Progenitor cell of endocrine pancreas (in vitro differentiated cells): ENCODE measurements at places on chromosomes 13 and 19. TPM values are rescaled to one million over a fixed set of nuclear protein-coding genes. Genes with fewer than 3 reads are reported as not detected.

- no peaks in the 10 kb centered on the region for H3K27me3 ChIP-seq
- no peak for DNase-seq
- peaks cover 5% of the 10 kb centered on the region for H3K36me3 ChIP-seq
- no peaks in the 10 kb centered on the region for H3K4me1 ChIP-seq
- no peak overlapping the region for H3K27ac ChIP-seq
Observed at GRCh38 chr19:41588497-41589209, 12.7 kb downstream of the CEACAM21 start.

DNA sequence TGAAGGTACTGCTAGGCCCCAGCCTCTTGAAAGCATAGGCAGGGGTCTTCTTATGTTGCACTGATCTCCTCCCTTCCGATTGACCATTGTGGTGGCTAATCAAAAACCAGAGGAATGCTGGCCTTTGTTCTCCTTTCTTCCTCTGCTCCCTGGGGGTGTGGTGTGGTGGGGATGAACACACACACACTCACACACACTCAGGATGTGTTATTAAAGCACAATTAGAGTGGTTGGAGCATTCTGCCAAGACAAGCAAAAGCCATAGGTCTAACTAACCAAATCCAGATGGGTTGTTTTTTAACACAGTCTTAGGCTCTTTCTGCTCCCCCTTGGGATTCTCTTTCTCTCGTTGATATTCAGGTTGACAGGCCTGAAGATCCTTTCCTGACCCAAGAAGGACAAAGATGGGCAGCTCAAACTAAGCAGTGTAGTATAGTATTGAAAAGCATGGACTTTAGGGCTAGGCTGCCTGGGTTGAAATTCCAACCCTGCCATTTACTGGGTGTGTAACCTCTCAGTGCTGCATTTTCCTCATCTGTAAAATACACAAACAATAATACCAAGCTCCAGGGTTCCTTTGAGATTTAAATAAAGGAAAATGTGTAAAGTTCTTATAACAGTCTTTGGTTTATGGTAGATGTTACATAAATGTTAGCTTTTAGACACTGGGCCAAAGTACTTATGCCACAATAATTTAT, 25.5 kb upstream of the DGKH start:
- H3K27ac ChIP-seq, result no peak overlapping the region
- DNase-seq, result no peak
- no peak overlapping the region for H3K4me3 ChIP-seq
- no peaks in the 10 kb centered on the region for H3K27me3 ChIP-seq
- no peaks in the 10 kb centered on the region for H3K4me1 ChIP-seq

DNA sequence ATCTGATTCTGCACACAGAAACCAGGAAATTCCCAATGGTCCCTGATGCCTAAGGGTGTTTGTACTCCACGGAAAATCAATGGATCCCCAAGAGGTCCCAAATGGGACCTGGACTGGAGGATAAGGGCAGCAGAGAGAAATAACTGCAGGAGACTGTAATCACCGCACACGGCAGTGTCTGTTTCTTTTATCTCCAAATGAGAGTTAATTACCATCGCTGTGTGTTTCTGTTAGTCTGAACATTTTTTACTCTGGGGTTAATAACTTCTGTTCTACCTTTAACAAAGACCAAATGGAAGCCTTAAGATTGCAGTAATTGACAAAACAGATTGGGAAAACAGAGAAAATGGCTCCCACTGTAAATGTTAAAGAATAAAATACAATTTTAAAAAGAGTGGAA, 320.9 kb downstream of the DCLK1 start:
- peaks cover 7% of the 10 kb centered on the region for H3K27me3 ChIP-seq
- no peak for DNase-seq
- H3K4me3 ChIP-seq, result no peak overlapping the region
- peaks cover 6% of the 10 kb centered on the region for H3K4me1 ChIP-seq
- no peaks in the 10 kb centered on the region for H3K36me3 ChIP-seq
- no peak overlapping the region for H3K27ac ChIP-seq

DNA sequence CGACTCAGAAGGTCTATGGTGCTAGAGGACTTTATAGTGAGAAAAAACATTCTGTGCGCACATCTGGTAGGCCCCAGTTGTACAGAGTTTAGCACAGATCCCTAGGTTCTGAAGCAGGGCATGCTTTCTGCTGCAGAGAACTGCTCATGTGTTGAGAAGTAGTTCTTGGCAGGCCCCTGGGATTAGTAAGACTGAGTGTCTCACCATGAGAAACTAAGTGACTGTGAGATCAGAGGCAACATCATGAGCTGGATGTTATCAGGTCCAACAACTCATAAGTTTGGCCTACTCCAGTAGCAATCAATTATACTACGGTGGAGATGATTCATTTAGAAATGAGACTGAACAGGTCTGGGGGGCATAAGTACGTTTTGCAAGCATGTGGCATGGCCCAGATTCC, 507.4 kb upstream of the KLF12 start:
- H3K27me3 ChIP-seq, result no peaks in the 10 kb centered on the region
- no peak overlapping the region for H3K4me3 ChIP-seq
- no peak for DNase-seq
- H3K27ac ChIP-seq, result no peak overlapping the region
- H3K4me1 ChIP-seq, result peaks cover 5% of the 10 kb centered on the region

The ADPRHL1 gene
- 5.2 and 6.8 TPM in 2 replicates for total RNA-seq

The TEX29 gene
- total RNA-seq, result 0.43 and 0.44 TPM in 2 replicates
